Smooth muscle cell of the pulmonary artery (primary cell): ENCODE measurements at places on chromosomes 11 and 22. TPM values are rescaled to one million over a fixed set of nuclear protein-coding genes. Genes with fewer than 3 reads are reported as not detected.

Gene OR5P2
- total RNA-seq: not detected in 2 replicates

Gene C11orf52
- total RNA-seq: 0.23 and 0.72 TPM in 2 replicates

Gene TMPRSS5
- total RNA-seq: 0.07 TPM in 2 replicates

Gene MMP27
- total RNA-seq: not detected in 2 replicates

Gene NNMT
- 384 and 446 TPM in 2 replicates for total RNA-seq

Gene ZNF70
- 6.2 and 7.8 TPM in 2 replicates for total RNA-seq

Gene DEUP1
- total RNA-seq: not detected in 2 replicates
